Upper lobe of right lung (tissue), 1 donor: ENCODE measurements at places on chromosomes 4 and X. TPM values are rescaled to one million over a fixed set of nuclear protein-coding genes. Genes with fewer than 3 reads are reported as not detected.

DNA sequence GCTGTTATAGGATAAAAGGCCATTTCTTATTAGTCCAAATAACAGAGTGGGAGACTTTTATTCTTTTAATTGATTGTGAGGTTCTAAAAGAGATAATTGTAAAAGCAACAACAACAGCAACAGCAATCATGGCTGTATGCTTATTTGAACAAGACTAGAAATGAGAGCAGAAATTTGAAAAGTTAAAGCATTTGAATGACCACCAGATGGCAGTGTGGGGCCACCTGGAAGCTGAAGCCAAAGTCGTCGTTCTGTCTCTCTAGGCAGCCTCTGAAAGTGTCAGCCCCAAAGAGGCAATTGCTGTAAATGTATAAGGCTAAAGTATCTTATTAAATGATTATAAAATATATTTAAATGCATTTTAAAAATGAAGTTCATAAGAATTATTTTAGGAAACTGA lies 42.2 kb downstream of the SH2D1A start:
- H3K27me3 ChIP-seq: no peaks in the 10 kb centered on the region
- no peak overlapping the region for H3K4me3 ChIP-seq
- no peaks in the 10 kb centered on the region for H3K36me3 ChIP-seq
- no peak overlapping the region for H3K27ac ChIP-seq

DNA sequence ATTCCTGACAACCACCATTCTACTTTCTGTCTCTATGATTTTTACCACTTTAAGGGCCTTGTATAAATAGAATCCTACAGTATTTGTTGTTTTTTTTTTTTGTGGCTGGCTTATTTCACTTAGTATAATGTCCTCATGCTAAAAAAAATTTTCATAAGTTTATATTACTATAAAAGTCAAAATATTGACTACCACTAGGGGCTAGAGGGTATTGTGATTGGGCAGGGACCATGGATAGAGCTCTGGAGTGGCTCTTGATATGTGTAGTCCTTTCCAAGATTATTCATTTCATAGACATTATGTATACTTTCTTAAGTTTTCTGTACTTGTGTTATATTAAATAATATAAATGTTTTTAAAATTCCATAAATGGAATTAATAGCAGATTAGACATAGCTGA lies 34.6 kb downstream of the MYOZ2 start:
- no peaks in the 10 kb centered on the region for H3K4me1 ChIP-seq
- DNase-seq: no peak
- no peak overlapping the region for H3K27ac ChIP-seq
- H3K4me3 ChIP-seq: no peak overlapping the region

- no peak overlapping the region for H3K4me3 ChIP-seq
- no peaks in the 10 kb centered on the region for H3K4me1 ChIP-seq
- no peak for DNase-seq
- no peak overlapping the region for H3K27ac ChIP-seq
- no peaks in the 10 kb centered on the region for H3K27me3 ChIP-seq
These were observed 745.6 kb upstream of the FAM241A start for GRCh38 chr4:111399623-111400022.

The CT45A10 gene
- total RNA-seq: not detected

- H3K4me3 ChIP-seq: no peak overlapping the region
- H3K4me1 ChIP-seq: no peaks in the 10 kb centered on the region
- no peaks in the 10 kb centered on the region for H3K27me3 ChIP-seq
- no peaks in the 10 kb centered on the region for H3K36me3 ChIP-seq
- DNase-seq: no peak
These were observed 85.0 kb upstream of the FAM241A start for GRCh38 chr4:112060212-112060611.

The EREG gene
- 0.69 TPM for total RNA-seq

DNA sequence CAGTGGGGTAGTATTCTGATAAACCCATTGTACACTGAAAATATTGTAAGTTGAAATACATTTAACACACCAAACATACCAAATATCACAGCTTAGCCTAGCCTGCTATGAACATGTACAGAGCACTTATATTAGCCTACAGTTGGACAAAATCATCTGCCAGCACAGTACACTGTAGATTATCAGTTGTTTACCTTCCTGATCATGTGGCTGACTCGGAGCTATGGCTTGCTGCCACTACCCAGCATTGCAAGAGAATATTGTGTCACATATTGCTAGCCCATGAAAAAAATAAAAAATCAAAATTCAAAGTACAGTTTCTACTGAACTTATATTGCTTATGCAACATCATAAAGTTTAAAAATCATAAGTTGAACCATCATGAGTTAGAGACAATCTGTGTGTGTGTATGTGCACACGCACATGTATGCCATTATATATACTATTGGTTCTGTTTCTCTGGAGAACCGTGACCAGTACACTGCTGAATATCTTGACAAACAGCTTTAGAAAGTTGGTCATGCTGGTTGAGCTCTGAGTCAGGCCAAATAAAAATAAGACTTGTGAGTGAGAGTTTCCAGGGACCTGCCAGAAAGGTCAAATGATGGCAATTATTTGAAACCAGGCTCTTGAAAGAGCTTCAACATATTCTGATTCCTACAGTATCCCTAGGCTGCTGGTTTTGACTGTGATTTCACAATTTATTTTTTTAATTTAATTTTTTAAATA lies 238.5 kb downstream of the PRR32 start:
- H3K27ac ChIP-seq: no peak overlapping the region
- H3K36me3 ChIP-seq: no peaks in the 10 kb centered on the region
- H3K4me1 ChIP-seq: no peaks in the 10 kb centered on the region
- no peak overlapping the region for H3K4me3 ChIP-seq

- H3K36me3 ChIP-seq: no peaks in the 10 kb centered on the region
- no peak overlapping the region for H3K4me3 ChIP-seq
- H3K27me3 ChIP-seq: no peaks in the 10 kb centered on the region
- H3K4me1 ChIP-seq: no peaks in the 10 kb centered on the region
These were observed 172.0 kb upstream of the IL15 start for GRCh38 chr4:141464366-141464765.

The AFM gene
- not detected for total RNA-seq

- peaks cover 44% of the 10 kb centered on the region for H3K36me3 ChIP-seq
- H3K4me3 ChIP-seq: no peak overlapping the region
- peaks cover 59% of the 10 kb centered on the region for H3K4me1 ChIP-seq
- no peaks in the 10 kb centered on the region for H3K27me3 ChIP-seq
- DNase-seq: peak; percentile 75
These were observed 5.1 kb downstream of the MXD4 start for GRCh38 chr4:2256781-2257191.

DNA sequence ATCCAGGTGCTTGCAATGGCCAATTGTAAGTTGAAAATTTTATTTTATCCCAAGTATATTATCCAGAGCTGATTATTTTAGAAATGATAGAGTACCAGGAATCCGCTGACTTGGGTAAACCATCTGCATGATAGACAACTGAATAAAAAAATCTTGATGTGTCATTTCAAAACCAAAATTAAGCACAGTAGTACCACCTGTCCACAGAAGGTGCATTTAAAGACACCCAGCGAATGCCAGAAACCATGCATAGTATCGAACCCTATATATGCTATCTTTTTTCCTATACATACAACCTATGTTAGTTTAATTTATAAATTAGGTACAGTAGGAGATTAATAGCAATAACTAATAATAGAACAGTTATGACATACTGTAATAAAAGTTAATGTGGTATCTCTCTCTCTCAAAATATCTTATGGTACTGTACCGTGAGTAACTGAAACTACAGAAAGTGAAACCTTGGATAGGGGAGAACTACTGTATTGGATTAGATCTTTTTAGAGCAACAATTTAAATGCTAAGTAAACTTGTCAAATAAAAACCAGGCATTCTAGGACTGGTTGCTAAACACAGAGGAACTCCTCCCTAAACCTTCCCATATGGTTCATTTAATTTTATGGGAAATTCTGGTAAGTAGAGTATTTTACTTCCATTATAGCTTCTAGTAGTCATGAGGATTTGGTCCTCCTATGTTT lies 6.2 kb downstream of the NEIL3 start:
- no peak overlapping the region for H3K4me3 ChIP-seq
- H3K27me3 ChIP-seq: no peaks in the 10 kb centered on the region
- no peaks in the 10 kb centered on the region for H3K4me1 ChIP-seq
- no peaks in the 10 kb centered on the region for H3K36me3 ChIP-seq

DNA sequence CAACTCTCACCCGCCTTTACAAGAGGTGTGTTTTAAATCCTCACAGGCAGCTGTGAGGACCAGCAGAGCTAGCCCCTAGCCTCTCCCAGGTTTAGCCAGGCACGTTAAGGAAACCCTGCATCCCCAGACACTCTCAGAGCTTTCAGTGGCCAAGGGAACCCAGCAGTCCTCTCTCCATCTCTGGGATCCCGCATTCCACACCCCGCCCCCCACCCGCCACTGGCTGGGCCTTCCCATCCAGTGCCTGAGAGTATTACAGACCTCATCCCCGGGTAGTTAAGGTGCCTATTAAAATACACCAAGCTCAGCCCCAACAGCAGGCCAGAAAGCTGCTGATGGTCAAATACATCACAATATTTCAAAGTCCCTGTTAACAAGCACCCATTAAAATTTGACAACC lies 256.2 kb downstream of the BCOR start:
- H3K4me1 ChIP-seq: no peaks in the 10 kb centered on the region
- no peak overlapping the region for H3K4me3 ChIP-seq
- H3K27ac ChIP-seq: no peak overlapping the region
- H3K36me3 ChIP-seq: no peaks in the 10 kb centered on the region

GRCh38 chr4:14888790-14889572 lies 113.3 kb upstream of the CPEB2 start:
- peaks cover 6% of the 10 kb centered on the region for H3K4me1 ChIP-seq
- H3K36me3 ChIP-seq: no peaks in the 10 kb centered on the region
- H3K4me3 ChIP-seq: no peak overlapping the region
- no peaks in the 10 kb centered on the region for H3K27me3 ChIP-seq
- no peak overlapping the region for H3K27ac ChIP-seq
- DNase-seq: no peak

The GPRASP3 gene
- total RNA-seq: 4.3 TPM

DNA sequence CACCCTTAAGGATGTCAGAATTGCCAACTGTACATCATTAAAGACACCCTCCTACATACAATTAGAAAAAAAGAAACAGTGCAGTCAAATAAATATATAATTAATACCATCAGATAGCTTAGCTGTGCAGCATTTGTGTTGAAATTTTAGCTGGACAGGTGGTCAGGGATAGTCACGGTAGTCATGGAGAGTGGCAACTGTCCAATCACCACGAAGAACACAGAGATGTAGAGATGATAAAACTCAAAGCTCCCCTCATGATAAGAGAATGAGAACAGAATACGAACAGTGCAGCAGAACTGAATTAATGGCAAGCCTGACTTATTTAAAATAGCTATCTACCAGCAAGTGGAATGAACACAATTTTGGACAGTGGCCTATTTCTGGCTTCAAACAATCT lies 27.2 kb downstream of the SLC39A8 start:
- H3K27me3 ChIP-seq: no peaks in the 10 kb centered on the region
- DNase-seq: no peak
- no peak overlapping the region for H3K4me3 ChIP-seq

DNA sequence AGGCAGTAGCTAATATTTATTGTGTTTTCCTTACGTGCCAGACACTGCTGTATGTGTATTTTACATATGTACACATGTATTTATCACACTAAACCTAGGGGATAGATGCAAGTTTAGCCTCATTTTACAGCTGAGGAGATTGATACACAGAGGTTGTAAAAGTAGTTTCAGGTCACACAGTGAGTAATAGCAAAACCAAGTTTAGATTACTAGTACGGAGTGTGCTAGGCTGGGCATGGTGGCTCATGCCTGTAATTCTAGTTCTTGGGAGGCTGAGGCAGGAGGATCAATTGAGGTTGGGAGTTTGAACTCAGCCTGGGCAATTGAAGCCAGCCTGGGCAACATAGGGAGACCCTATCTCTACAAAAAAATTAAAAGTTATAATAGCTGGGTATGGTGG lies 701.1 kb upstream of the ATOH1 start:
- H3K27me3 ChIP-seq: no peaks in the 10 kb centered on the region
- no peak for DNase-seq
- H3K27ac ChIP-seq: no peak overlapping the region
- no peaks in the 10 kb centered on the region for H3K36me3 ChIP-seq
- H3K4me1 ChIP-seq: no peaks in the 10 kb centered on the region

GRCh38 chrX:21610168-21610567 lies 48.0 kb downstream of the KLHL34 start:
- H3K27me3 ChIP-seq: no peaks in the 10 kb centered on the region
- no peaks in the 10 kb centered on the region for H3K4me1 ChIP-seq
- H3K36me3 ChIP-seq: no peaks in the 10 kb centered on the region
- DNase-seq: no peak
- no peak overlapping the region for H3K27ac ChIP-seq

GRCh38 chr4:40536032-40536431 lies 93.6 kb downstream of the RBM47 start:
- DNase-seq: no peak
- no peaks in the 10 kb centered on the region for H3K4me1 ChIP-seq
- H3K4me3 ChIP-seq: no peak overlapping the region
- H3K27ac ChIP-seq: no peak overlapping the region

DNA sequence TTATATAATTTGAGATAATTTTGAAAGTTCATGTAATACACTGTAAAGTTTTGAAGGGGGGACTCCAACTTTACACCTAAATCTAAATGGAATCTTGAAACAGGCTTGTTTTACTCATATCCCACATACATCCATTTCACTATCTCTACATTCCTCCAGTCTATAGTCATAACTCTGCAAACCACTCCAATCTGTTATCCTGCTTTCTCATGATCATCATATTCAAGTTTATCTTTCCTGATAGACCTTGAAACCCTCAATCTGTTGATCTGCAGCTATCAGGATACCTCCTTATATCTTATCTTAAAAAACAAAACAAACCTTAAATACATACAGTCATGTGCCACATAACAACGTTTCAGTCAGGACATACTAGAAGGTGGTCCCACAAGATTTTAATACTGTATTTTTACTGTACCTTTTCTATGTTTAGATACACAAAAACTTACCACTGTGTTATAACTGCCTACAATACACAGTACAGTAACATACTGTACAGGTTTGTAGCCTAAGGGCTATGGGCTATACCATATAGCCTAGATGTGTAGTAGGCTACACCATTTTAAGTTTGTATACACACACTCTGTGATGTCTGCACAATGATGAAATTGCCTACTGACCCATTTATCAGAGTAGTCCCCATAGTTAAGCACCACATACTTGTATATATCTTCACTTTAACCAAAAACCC lies 14.0 kb downstream of the CHIC2 start:
- no peaks in the 10 kb centered on the region for H3K27me3 ChIP-seq
- no peak overlapping the region for H3K4me3 ChIP-seq
- H3K4me1 ChIP-seq: peaks cover 22% of the 10 kb centered on the region
- no peak for DNase-seq
- no peak overlapping the region for H3K27ac ChIP-seq

The ZNF630 gene
- 3.2 TPM for total RNA-seq

The SH3RF1 gene
- 33.8 TPM for total RNA-seq

- no peaks in the 10 kb centered on the region for H3K36me3 ChIP-seq
- no peak overlapping the region for H3K4me3 ChIP-seq
- no peaks in the 10 kb centered on the region for H3K27me3 ChIP-seq
- DNase-seq: no peak
- no peaks in the 10 kb centered on the region for H3K4me1 ChIP-seq
These were observed 48.5 kb downstream of the SNCA start for GRCh38 chr4:89788206-89789072.

The MBNL3 gene
- total RNA-seq: 22.9 TPM
